Fibroblast of skin of right biceps (primary cell): ENCODE measurements at places on chromosomes 6 and 20.

- no peak for DNase-seq
Measured at GRCh38 chr20:52763321-52763853, 208.8 kb upstream of the TSHZ2 start.

DNA sequence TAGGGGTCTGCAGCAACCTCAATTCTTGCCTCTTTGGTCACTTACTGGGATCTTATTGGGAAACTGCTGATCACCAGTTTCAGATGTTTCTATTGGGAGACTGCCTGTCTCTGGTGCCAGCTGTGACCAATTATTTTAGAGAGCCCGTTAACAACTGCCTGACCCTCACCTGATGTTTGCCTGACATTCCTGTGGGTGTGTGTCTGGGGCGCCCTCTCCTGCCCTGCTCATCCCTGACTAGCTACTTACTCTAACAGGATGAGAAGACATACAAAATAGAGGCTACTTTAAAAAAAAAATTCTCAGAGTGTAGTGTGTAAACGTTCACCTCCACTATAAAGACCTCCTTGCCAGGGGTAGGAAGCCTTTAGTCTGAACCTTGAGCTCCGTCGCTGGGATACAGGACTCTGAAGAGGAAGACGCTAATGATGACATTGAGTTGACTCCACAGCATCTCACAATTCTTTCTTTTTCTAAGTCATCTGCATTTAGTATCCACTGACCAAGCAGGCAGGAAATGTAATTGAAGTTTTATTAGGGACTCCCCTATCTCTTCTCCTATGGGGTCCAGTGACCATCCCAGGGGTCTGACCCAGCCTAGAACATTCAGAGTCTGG is 54.6 kb upstream of the DDR1 start:
- DNase-seq = no peak

- DNase-seq = no peak
Measured at GRCh38 chr20:50874758-50875665, 56.2 kb downstream of the ADNP start.

GRCh38 chr6:75603106-75603420 is 1.4 kb downstream of the SENP6 start:
- no peak for DNase-seq

DNA sequence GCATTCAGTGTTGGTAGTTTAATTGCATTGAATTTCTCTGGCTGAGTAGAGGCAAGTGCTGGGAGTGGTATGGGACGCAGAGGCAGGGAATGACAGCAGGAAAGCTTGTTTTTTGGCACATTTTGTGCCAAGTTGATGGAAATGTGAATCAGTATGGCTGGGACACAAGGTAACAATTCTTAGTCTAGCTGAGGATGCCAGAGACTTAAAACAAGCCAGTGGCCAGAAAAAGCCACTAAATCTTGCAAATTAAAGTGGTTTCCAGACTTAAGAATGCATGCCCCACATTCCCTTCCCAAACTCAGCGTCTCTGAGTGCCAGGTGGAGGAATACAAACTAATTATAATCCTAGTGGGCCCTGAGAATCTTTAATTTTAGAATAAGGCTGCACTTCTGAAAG is 35.9 kb downstream of the PPARD start:
- DNase-seq = no peak

DNA sequence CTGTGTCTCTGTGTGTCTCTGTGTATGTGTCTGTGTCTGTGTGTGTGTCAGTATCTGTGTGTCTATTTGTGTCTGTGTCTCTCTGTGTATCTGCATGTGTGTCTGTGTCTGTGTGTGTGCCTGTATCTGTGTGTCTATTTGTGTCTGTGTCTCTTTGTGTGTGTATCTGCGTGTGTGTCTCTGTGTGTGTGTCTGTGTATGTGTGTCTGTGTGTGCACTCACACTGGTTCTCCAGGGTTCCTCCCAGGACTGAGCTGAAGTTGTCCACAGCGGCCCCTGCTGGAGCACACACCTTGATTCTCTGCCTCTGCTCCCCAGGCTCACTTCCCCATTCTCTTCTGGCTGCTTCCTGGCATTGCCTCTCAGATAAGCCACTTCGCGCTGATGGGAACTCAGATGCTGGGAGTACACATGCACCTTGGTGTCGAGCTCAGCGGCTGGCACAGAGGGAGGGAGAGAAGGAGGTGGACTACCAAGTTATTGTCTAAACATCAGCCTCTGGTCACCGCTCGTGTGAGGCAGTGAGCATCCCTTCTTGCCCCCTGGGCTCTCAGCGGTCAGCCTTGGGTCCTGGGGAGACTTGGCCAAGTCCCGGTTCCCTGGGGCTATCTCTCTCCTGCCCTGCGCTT is 104.9 kb upstream of the NXT1 start:
- peak; percentile 36 for DNase-seq

DNA sequence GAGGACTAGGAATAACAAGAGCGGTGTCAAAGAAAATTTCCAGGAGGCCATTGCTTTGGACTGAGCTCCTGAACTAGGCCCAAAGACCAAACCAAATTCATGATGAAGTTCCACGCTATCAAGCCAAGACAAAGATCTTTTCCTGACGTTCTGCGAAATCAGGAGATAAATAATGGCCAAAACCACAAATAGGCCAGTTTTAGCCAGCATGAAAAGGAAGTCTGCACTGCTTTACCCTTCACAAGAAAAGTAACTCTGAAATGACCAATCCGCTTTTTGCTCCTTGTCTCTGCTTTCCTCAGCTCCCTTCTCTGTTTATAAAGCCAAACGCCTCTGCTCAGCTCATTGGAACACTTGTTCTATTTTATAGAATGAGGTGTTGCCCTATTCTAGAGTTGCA is 6.7 kb downstream of the NCOA5 start:
- no peak for DNase-seq

- DNase-seq = no peak
Measured at GRCh38 chr6:111552958-111553357, 52.7 kb downstream of the TRAF3IP2 start.

DNA sequence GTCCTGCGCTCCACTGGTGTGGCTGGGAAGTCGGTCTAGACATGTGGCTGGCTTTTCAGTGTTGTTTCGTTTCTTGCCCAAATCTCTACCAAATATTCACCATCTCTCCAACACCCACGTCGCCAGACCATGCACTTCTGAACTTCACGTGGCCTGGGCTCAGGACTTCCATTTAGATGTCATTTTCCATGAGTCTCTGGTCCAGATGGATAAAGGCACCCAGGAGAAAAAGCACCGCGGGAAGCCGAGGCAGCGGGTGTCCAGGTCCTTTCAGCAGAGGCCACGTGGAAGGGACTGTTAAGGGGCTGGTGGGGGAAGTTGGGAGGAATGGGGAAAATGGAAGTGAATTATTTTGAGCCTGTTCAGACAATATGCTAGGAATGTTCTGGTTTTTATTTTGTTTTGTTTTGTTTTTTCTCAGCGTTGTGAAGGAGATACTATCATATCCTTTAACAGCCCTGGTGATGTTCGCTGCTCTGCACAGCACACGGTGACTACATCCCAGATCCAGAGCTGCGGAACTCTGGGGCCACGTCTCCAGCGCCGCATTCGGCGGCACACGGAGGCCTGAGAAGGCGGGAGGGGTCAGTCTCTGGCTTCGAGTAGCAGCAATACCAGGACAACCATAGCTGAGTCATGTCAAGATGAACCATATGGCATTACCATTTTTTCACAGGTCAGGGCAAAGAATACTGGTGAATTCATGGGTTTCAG is 230.3 kb downstream of the THBS2 start:
- no peak for DNase-seq

GRCh38 chr20:61960836-61961235 is 104.8 kb downstream of the TAF4 start:
- DNase-seq = no peak

- no peak for DNase-seq
Measured at GRCh38 chr20:62728028-62728780, 19.6 kb downstream of the NTSR1 start.

DNA sequence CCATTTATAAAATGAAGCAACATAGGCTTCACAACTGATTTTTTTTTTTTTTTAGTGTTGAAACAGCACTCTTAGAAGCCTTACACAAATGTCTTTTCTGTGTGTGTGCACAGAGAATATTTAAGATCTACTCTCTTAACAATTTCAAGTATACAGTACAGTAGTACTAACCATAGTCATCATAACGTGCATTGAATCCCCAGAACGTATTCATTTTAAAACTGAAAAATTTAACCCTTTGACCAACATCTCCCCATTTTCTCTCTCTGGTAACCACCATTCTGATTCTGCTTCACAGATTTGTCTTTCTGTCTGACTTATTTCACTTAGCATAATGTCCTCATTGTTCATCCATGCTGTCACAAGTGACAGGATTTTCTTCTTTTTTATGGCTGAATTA is 475.6 kb downstream of the RFPL4B start:
- no peak for DNase-seq

DNA sequence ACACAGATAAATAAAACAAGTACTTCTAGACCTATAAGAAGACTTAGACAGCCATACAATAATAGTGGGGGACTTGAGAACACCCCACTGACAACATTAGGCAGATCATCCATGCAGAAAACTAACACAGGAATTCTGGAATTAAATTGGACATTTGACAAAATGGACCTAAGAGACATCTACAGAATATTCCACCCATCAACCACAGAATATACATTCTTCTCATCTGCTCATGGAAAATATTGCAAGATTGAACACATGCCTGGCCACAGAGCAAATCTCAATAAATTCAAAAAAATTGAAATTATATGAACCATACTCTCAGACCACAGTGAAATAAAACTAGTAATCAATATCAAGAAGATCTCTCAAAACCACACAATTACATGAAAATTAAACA is 44.3 kb upstream of the KIAA1586 start:
- no peak for DNase-seq

DNA sequence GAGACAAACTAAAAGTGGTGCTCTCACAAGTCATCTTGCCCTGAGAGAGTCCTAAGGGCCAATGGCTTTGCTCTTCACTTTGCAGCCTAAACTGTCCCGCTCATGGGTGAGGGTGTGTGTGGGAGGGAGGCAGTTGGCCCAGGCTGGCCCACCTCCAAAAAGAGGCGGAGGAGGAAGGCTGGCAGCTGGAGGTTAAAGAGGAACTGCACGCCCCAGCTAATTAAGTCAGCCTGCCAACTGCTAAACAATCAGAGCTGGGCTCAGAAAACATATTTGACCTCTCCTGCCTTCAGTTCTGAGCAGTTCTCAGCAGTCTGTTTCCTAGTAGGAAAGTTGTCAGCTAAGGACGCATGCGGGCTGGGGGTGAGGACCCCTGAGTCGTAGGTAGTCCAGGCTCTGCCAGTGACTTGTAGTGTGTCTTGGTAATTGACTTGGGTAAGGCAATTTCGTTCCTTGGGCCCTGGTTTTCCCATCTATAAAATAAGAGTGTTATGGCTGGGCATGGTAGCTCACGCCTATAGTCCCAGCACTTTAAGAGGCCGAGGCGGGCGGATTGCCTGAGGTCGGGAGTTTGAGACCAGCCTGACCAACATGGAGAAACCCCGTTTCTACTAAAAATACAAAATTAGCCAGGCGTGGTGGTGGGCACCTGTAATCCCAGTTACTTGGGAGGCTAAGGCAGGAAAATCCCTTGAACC is 17.0 kb downstream of the GSS start:
- no peak for DNase-seq

GRCh38 chr20:23920408-23921325 is 41.1 kb upstream of the CST5 start:
- DNase-seq = no peak

- DNase-seq = no peak
Measured at GRCh38 chr6:104256646-104257045, 603.1 kb downstream of the HACE1 start.

DNA sequence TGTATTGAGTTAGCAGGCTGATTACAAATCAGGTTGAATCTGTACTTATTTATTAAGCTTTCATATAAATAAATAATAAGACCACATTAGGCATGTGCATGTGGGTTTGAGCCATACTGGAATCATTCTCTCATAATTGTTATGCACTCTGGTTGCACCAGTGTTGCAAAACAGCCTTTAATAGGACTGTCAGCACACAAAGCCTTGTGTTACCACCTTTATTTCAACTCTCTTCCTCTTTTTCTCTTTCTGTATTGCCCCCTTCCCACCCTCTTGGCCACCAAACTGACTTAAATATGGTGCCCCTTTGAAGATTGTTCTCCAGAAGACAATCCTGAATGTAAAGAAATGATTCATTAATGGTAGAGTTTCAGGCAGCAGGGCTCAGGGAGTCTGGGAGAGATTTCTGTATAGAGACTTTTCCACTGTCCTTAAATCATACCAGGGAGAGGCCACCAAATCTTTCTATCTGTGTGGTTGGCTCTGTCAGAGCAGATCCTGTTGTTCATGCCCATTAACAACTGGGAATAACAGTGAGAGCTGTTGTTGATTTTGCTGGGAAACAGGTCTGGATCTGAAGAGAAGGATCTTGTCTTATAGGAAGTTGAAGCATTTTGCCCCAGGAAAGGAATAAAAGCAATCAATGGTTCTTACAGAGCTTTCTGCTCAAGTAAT is 131.6 kb upstream of the SOX4 start:
- no peak for DNase-seq

GRCh38 chr6:100512203-100512862 is 47.6 kb upstream of the SIM1 start:
- peak; percentile 77 for DNase-seq

GRCh38 chr20:33419140-33419974 is 18.0 kb upstream of the CDK5RAP1 start:
- no peak for DNase-seq

DNA sequence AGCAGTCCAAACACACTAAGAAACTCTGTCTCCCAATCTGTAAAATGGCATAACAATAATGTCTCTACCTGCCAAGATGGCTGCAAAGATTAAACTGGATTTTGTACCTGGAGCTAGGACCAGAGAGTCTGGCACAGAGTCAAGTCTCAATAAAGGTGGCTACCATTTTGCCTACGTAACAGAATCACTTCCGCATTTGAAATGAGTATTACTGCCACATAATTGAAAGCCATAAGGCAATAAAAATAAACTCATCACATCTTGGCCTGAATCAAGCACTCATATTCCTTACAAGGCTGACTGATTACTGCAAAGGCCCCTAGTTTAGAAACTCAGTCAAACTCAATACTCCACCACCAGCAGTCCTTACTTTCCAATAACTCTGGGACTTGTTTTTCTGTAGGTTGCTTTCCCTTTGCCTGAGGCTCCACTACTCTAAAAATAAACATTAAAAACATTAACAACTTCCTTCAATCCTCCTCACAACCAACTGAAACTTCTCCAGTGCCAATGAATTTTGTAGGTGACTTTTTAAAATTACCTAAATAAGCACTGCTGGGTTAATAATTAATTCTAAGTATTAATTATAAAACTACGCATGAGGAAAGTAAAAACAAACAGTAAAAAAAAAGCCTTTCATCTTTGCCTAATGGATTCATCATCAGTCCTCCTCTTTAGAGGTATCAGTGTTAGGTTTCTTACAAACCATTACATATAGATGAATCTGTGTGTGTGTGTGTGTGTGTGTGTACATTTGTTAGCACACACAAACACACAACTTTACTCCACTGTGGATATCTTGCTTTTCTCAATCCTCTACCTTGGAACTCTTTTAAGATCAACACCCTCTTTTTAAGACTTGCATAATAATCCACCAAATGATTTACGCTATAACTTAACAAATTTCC is 3.7 kb downstream of the KIF16B start:
- no peak for DNase-seq
